Activated T-helper 2 cell treated with anti-CD3 and anti-CD28 coated beads, Interferon-gamma antibody, Interleukin-2, Interleukin-4, amounts not matched to agents 10 μg/mL and 5 μg/mL and 100 μg/mL, durations not matched to agents 14 hours and 24 hours and 36 hours (primary cell): ENCODE measurements at places on chromosomes 13 and 19. TPM values are rescaled to one million over a fixed set of nuclear protein-coding genes. Genes with fewer than 3 reads are reported as not detected.

The CGB2 gene
- 0.28 TPM in 1 of 2 replicates, not detected in the other for total RNA-seq

The CEACAM3 gene
- total RNA-seq: not detected in 2 replicates

The MAU2 gene
- total RNA-seq: 55.3 and 60.3 TPM in 2 replicates

The DPF1 gene
- 3.2 and 3.4 TPM in 2 replicates for total RNA-seq

The ZNF223 gene
- not detected in 2 replicates for total RNA-seq

The ERICH6B gene
- total RNA-seq: not detected in 2 replicates

The CBY2 gene
- not detected in 2 replicates for total RNA-seq

The LRP3 gene
- 0.21 and 0.30 TPM in 2 replicates for total RNA-seq

The ASF1B gene
- 83.4 and 88.9 TPM in 2 replicates for total RNA-seq

The SCN1B gene
- 2.7 and 3.6 TPM in 2 replicates for total RNA-seq

The C19orf73 gene
- total RNA-seq: 1.7 and 2.3 TPM in 2 replicates

The DMAC2 gene
- total RNA-seq: 58.3 and 60.8 TPM in 2 replicates

The CCDC169 gene
- 0.23 and 0.46 TPM in 2 replicates for total RNA-seq

The THSD8 gene
- 28.6 and 29.8 TPM in 2 replicates for total RNA-seq

The PEAK3 gene
- 0.11 and 0.18 TPM in 2 replicates for total RNA-seq

The NXNL1 gene
- not detected in 2 replicates for total RNA-seq

The CA11 gene
- 5.4 and 6.5 TPM in 2 replicates for total RNA-seq

The TMEM221 gene
- total RNA-seq: not detected in 2 replicates

The SIGLEC11 gene
- total RNA-seq: not detected in 2 replicates

The DYRK1B gene
- 6.7 and 7.3 TPM in 2 replicates for total RNA-seq

The YJEFN3 gene
- total RNA-seq: 9.0 and 9.7 TPM in 2 replicates

The ZNF433 gene
- total RNA-seq: 0.55 TPM in 2 replicates

The KIR3DL2 gene
- 0.64 and 0.69 TPM in 2 replicates for total RNA-seq

The HTR2A gene
- total RNA-seq: not detected in 2 replicates

The ACER1 gene
- total RNA-seq: 0.11 TPM in 2 replicates

The F10 gene
- not detected in 2 replicates for total RNA-seq

The MUC16 gene
- not detected in 2 replicates for total RNA-seq
